ENCODE measurements at places on chromosomes 11 and 22.

- peak; percentile 12 for DNase-seq
Measured at GRCh38 chr11:103953797-103954486, 82.5 kb upstream of the DDI1 start.

GRCh38 chr22:34326901-34327300, 406.6 kb upstream of the LARGE1 start:
- no peak for DNase-seq

GRCh38 chr22:46010951-46011626, 34.1 kb upstream of the WNT7B start:
- no peak for DNase-seq

- DNase-seq, result no peak
Measured at GRCh38 chr11:70606248-70606950, 208.1 kb downstream of the CTTN start.

- no peak for DNase-seq
Measured at GRCh38 chr11:24567380-24567779, 70.5 kb downstream of the LUZP2 start.

- DNase-seq, result no peak
Measured at GRCh38 chr11:46099963-46100316, 21.3 kb downstream of the PHF21A start.

DNA sequence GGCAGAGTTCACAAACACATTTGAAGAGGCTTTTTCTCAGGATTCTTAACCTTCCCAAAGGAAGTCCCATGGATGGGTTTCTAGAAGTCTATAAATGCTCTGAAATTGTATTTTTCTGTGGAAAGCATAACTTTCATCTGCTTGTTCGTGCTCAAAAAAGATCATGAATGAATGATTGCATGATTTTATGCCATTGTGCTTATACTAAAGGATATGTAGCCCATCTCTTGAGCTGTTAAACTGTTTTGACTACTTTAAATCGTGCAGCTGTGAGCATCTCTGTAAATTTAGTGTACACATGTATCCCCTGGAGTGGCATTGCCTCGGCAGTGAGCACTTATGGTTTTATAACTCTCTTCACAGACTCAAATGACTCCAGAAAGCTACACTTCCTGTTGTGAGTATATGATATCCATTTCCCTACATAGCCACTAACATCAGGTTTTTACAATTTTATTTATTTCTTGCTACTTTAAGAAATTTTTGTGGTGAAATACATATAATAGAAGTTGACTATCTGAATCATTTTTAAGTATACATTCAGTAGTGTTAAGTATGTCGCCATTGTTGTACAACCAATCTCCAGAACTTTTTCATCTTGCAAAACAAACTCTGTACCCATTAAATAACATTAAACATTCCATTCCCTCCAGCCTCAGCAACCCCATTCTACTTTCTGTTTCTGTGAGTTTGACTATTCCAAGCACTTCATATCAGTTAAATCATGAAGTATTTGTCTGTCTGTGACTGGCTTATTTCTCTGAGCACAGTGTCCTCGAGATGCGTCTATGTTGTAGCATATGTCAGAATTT, 8.0 kb downstream of the NEAT1 start:
- DNase-seq, result no peak

Measured in NCI-H2081 (cell line).